Fibroblast of skin of left biceps (primary cell): ENCODE measurements at places on chromosomes 12 and 14.

DNA sequence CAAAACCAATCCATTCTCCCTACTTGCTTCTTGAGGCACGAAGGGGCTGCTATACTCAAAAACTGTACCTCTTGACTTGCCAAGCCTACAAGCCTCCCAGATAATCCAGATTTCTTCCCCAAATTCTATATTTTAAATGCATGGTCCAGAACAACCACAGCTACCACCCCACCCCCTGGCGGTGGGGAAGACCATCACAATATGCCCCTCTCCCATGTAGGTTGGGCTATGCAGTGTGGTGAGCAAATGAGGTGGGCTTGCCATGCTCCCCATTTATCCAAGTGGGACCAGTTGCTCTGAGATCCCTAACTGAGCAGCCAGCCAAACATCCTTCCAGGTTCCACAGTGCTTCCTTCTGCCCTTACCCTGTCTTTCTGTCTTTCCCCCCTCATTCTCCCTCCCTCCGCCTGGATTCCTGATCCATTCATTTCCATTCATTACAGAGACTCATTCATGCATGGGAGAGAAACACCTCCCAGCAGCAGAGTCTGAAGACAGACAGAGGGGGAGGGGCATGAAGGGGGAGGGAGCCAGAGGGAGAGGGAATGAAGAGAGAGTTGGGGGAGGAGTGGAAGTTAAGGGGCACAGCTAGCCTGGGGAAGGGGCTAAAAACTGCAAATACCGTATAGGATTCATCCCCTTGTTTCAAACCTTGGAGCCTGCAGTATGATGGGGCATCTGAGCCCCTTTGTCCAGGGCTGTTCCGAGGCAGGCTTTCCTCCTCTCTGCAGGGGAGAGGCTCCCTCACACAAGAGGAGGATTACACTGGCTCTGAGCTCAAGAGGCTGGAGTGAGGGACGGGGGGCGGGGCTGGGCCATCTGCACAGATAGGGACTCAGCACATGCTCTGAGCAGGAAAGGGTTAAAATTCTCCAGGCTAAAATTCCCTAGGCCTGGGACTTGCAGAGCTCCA, 4.4 kb downstream of the ZNF219 start:
- DNase-seq, result no peak

DNA sequence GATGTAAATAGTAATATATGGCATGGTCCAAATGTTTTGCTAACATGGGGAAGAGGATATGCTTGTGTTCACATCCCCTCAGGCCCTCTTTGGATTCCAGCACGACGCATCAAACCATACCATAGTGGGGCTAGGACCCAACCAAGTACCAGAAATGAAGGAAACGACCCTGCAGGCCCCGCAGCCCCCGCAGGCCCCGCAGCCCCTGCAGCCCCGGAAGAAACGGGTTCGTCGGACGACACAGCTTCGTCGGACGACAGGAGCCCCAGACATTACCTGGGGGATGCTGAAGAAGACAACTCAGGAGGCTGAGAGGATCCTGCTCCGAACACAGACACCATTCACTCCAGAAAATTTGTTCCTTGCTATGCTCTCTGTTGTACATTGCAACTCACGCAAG, 119.9 kb downstream of the PPHLN1 start:
- DNase-seq, result no peak

DNA sequence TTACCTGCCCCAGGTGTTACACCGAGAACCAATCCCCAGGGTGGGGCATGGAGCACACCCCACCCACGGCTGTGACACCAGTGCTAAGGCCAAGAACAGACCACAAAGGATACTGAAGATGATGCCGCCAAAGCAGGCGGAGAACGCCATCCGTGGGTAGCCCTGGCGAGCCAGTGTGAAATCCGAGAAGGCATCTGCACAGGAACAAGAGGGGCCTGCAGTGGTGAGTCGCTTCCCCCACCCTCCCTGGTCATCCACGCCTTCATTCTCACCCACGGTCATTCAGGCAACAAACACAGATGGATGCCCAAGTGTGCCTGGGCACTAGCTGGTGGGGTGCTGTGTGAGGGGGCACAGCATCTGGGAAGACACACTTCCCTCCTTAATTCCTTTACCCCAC, 28.5 kb downstream of the SLC8B1 start:
- DNase-seq, result no peak

GRCh38 chr14:55864890-55865655, 253.1 kb upstream of the PELI2 start:
- DNase-seq, result no peak

DNA sequence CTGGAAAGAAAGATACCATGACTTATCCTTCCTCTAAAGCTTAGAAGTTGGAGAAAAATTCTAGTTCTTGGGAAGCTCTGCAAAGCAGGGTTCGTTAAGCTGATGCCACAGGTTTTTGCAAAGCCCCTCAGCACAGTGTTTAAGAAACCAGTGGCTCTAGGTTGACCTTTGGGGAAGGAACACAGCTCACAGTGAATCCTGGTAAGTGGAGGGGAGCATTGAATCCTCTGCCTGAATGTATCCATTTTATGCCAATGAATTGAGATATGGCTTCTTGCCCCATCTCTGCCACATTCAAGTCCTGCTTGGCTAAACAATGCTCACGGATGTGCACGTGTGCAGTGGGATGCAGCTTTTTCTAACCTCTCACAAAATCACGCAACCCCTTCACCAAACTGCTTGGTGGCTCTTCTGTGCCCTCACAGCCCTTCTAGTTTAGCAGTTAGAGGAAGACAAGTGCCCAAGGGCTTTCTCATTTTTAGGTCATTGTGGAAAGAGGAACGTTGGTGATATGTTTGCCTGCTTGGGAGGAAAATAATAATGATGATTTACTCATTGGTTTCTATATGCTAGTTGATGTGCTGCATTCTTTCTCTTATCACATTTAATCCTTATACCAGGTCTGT, 111.3 kb downstream of the DAD1 start:
- no peak for DNase-seq

GRCh38 chr12:5479761-5480160, 47.9 kb downstream of the NTF3 start:
- no peak for DNase-seq

- no peak for DNase-seq
These were observed 20.9 kb upstream of the CALM1 start for GRCh38 chr14:90375934-90376333.

- DNase-seq, result no peak
These were observed 126.9 kb downstream of the SLC25A47 start for GRCh38 chr14:100450049-100450448.

DNA sequence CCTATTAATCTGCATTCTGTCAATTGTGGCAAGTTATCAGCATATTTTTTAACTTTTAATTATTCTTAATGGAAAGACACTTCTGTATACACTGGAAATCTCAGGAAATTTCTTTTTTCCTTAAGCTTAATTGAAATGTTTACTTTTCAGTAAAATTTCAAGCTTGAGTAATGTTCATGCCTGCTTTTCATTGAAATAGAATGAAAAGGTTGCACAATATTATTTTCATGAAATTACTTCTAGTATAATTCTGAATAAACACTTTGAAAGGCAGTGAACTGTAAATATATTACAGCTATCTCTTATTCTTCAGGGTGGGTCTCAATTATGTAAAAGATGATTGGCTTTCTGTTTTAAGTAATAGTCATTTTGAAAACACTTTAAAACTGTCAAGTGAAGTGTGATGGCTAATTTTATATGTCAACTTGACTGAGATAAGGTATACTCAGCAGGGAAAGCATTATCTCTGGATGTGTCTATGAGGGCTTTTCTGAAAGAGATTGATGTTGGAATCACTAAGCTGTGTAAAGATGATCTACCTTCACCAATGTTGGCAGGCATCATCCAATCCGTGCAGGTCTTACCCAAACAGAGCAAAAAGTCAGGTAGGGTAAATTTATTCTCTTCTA, 29.9 kb downstream of the CLEC2D start:
- DNase-seq, result no peak

- DNase-seq, result no peak
These were observed 4.0 kb upstream of the INF2 start for GRCh38 chr14:104685216-104685997.

GRCh38 chr12:49892084-49892731, 11.5 kb downstream of the FAIM2 start:
- no peak for DNase-seq

DNA sequence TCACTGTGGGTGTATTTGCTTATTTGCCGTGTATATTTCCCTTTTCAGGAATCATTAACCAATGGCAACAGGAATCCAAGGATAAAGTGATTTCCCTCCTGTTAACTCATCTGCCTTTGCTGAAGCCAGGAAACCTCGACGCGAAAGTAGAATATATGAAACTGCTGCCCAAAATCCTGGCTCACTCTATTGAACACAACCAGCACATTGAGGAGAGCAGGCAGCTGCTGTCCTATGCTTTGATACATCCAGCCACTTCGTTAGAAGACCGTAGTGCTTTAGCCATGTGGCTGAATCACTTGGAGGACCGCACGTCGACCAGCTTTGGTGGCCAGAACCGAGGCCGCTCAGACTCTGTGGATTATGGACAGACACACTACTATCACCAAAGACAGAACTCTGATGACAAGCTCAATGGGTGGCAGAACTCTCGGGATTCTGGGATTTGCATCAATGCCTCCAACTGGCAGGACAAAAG, 135.1 kb downstream of the SAMD4A start:
- DNase-seq, result no peak

DNA sequence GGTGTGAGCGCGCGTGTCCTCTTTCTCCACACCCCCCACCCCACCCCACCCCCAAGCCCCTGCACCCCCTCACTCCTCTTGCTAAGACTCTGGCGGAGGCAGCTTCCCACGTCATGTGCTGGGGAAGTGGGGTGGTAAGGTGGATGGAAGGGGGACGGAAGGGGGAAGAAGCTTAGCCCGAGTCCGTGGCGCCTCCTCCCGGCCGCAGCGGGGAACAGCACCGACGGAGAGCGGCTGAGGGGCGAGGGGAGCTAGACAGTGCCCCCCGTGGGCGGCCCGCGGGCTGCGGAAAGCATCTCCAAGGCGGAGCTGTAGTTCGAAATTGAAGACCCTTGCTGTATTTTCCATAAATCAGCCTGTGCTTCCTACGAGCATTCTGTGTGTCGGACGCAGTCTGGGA, 588 bp upstream of the GRIN2B start:
- no peak for DNase-seq

DNA sequence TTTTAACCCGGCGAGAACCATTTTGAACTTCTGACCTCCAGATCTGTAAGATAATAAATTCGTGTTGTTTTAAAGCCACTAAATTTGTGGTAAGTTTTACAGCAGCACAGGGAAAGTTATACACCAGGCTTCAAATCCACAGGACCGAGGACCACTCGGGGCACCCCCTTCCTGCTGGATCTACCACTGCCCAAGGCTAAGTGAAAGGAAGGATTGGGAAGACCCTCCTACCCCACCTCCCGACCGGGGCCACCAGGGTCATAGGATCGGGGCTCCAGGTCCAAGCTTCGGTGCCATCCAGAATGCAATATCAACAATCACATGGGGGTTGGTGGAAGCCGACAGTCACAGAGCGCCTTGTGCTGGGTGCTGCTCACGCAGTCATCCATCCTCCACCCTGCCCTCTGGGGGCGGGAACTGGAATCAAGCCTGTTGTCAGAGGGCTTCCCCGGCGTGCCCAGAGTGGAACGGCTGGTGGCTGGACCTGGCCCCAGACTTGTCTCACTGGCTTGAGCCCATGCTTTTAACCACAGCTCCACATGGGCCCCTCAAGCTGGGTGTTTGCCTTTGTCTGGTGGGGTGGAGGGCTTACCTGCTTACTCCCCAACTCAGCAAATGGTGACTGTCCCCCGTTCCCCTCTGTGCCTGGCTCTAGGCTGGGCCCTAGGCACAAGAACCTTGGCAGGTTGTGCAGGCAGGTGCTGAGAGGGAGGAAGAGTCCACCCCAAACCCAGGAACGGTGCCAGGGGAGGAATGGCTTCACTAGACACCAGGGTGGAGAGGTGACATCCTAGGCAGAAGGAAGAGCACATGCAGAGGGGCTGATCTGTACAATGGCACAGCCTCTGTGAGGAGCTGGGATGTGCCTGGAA, 180.3 kb upstream of the RTL1 start:
- DNase-seq, result no peak

GRCh38 chr12:133165776-133166175, 15.5 kb upstream of the ZNF268 start:
- DNase-seq, result no peak

DNA sequence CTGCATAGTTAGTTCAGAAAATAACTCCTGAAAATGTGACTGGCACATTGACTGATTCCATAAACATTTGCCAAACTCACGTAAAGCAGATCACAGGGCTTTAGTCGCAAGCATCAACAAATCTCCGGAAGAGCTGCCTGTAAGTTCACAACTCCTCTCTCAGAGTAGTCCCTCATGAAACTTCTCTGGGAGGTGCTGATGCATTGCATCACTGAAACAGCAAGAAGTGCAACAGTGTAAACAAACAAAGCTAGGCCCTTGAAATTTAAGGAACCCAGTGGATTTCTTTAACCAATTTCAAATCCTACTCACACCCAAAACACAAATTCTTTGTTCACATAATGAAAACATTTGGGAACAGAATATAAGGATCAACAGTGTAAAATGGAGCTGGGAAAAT, 1691.7 kb upstream of the FLRT2 start:
- DNase-seq, result no peak
